ENCODE measurements at places on chromosomes 16 and 17. TPM values are rescaled to one million over a fixed set of nuclear protein-coding genes. Genes with fewer than 3 reads are reported as not detected.

- no peak for DNase-seq
Observed at GRCh38 chr16:72999541-73000019, 48.3 kb downstream of the ZFHX3 start.

DNA sequence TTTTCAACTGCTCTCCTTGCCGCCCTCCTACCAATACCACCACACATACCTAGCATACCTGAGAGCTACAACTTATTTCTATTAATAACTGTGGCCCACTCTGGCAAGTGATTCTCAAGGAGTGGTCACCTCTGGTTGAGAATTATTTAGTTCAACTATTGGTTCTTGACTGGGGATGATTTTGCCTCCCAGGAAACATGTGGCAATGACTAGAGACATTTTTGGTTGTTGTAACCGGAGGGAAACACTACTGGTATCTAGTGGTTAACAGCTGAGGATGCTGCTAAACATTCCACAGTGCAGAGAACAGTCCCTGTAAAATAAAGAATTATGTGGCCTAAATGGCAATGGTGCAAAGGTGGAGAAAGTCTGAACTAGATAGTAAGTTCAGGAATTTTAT, 96.7 kb downstream of the TRIM37 start:
- no peak for DNase-seq

GRCh38 chr17:14499976-14500375, 199.1 kb downstream of the HS3ST3B1 start:
- DNase-seq: no peak

GRCh38 chr17:76444518-76445311, 8.2 kb downstream of the UBE2O start:
- DNase-seq: no peak

- DNase-seq: no peak
Observed at GRCh38 chr17:61063528-61063927, 336.1 kb upstream of the TBX2 start.

MILR1 gene
- 4.6 TPM for total RNA-seq

GPR142 gene
- total RNA-seq: 1.3 TPM

Measured in dorsolateral prefrontal cortex (tissue), 122 donors.